ENCODE measurements at places on chromosomes 16 and 17. TPM values are rescaled to one million over a fixed set of nuclear protein-coding genes. Genes with fewer than 3 reads are reported as not detected.

The CNTD1 gene
- not detected for total RNA-seq

The CDH13 gene
- total RNA-seq = 176 TPM

The SERPINF2 gene
- total RNA-seq = 7.4 TPM

DNA sequence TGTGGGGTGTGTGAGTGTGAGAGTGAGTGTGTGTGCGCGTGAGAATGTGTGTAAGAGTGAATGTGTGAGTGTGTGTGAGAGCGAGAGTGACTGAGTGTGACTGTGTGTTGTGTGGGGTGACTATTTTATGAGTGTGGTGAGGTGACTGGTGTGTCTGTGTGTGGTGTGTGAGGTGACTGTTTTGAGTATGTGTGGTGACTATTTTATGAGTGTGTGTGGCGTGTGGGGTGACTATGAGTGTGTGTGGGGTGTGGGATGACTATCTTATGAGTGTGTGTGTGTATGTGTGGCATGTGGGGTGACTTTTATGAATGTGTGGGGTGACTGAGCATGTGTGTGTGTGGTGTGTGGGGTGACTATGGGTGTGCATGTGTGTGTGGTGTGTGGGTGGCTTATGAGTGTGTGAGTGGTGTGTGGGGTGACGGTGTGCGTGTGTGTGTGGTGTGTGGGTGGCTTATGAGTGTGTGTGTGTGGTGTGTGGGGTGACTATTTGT is 152.9 kb upstream of the PLCG2 start:
- DNase-seq = no peak
- no peaks in the 10 kb centered on the region for H3K36me3 ChIP-seq

GRCh38 chr16:73170612-73171038 is 122.7 kb upstream of the ZFHX3 start:
- H3K27ac ChIP-seq = no peak overlapping the region
- peaks cover 33% of the 10 kb centered on the region for H3K4me1 ChIP-seq
